ENCODE measurements at places on chromosomes 4 and X.

GRCh38 chr4:72022553-72022952 is 9.2 kb upstream of the NPFFR2 start:
- no peak for DNase-seq

DNA sequence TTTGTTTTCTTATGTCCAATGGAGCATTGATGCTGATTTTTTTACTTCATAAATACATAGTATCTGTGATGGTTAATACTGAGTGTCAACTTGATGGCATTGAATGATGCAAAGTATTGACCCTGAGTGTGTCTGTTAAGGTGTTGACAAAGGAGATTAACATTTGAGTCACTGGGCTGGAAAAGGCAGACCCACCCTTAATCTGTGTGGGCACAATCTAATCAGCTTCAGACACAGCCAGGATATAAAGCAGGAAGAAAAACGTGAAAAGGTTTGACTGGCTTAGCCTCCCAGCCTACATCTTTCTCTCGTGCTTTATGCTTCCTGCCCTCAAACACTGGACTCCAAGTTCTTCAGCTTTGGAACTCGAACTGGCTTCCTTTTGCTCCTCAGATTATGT is 230.6 kb upstream of the SPRY1 start:
- no peak for DNase-seq

- DNase-seq = no peak
Measured at GRCh38 chr4:38120772-38121171, 160.6 kb downstream of the PTTG2 start.

DNA sequence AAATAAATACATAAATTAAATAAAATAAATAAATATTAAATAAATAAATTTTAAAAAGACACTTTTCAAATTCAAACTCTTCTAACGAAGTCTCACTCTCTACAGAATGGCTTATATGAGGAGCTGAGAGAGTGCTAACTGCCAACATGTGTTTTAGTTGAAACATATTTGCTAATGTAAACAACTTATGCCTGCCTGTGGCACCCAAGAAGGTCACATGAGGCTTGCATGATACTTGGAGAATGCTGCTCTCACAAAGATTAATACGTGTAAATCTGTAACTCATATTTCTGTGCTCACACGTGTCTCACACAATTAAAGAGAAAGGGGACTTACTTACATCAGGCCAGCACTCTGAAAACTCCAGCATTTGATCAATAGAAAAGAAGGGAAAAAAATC is 43.2 kb upstream of the PITX2 start:
- DNase-seq = no peak

DNA sequence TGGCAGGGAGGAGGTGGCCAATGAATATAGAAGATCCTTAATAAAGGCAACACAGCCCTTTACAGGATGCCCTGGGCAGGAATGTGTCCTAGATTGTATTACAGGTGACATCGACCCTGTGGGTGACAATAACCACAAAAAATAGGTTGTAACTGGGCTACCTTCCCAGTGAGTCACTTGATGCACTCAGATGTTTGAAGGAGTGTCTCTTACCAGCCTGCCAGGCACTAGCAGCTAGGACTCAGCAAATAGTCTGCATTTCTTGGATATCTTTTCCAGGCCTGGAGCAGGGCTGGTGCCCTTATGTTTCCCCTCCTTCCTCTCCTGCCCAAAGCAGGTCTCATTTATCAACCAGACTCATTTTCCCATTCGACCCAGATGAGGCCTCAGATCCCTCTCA is 50.9 kb upstream of the TMEM164 start:
- no peak for DNase-seq

GRCh38 chr4:168070903-168071302 is 21.4 kb upstream of the ANXA10 start:
- no peak for DNase-seq

DNA sequence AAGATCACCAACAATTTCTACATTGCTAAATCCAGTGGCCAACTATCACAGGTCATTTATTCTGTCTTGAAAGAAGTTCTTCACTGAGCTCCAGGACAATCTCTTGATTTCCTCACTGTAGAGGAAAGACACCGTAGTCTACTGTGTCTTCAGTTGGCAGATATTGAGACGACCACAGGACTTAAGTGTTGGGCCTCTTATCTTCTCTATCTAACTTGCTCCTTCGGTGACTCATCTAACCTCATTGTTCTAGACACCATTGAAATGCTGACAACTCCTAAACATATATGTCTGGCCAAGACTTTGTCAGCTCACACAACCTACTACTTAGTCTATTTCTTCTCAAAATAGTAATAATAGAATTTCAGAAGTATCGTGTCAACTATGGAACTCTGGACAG is 425.8 kb downstream of the ARAP2 start:
- DNase-seq = no peak

GRCh38 chr4:65391814-65392213 is 278.5 kb downstream of the EPHA5 start:
- DNase-seq = no peak

- no peak for DNase-seq
Measured at GRCh38 chrX:83022020-83022419, 486.1 kb upstream of the POU3F4 start.

DNA sequence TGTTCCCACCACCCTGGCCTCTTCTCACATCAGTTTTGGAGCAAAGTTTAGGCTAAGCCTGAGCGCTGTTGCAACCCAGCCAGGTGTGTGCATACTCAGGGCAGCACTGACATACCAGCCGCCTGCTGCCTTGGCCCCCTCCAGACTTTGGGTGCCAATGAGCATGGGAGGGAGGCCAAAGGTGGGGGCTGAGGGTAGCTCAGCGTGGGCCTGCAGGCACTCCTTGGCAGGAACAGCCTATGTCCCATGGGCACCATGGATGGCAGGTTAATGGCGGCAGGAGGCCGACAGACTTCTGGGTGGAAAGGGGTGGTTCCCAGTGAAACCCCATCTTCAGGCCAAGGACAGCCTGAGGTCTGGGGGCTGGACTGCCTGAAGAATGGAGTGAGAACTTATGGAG is 462.2 kb downstream of the ADGRL3 start:
- no peak for DNase-seq

DNA sequence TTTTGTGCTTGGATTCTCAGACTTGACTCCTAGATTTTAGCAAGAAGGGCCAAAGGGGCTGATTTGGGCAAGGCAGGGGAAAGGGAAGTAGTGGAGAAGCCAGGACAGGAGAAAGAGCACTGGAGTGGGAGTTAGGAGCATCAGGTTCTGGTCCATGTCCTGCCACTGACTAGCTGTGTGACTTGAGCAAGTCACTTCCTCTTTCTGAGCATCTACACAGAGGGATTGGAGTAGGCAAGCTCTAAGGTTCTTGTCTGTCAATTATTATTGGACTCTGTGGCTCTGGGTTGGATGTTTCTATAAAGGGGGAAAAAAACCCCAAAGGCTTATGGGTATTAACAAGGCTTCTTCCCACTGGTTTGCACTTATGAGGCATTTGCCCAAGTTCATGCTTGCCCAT is 24.4 kb downstream of the PLAC1 start:
- no peak for DNase-seq

- DNase-seq = no peak
Measured at GRCh38 chrX:19865567-19866363, 21.6 kb downstream of the SH3KBP1 start.

DNA sequence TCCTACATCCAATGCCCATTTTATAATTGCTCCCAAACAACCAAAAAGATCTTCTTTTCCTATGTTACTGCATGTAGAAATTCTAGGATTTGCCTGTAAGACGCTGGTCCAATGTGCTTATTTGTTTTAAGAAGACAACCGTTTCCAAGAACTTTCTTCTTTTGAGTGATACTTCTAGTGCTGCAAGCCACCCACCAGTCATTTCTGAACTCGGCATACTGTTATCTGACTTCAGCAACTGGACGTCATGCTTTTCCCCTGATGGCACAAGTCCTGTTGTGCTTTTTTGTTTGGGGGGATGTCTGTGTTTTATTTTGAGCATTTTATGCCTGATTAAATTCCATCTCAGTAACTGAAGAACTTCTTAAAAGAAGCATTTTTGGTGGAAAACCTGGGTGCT is 16.0 kb upstream of the RAP1GDS1 start:
- DNase-seq = no peak

- DNase-seq = no peak
Measured at GRCh38 chr4:86626066-86626465, 32.0 kb downstream of the PTPN13 start.

GRCh38 chr4:61301271-61301670 is 101.1 kb downstream of the ADGRL3 start:
- DNase-seq = no peak

- no peak for DNase-seq
Measured at GRCh38 chrX:16930392-16930791, 16.1 kb upstream of the REPS2 start.

GRCh38 chr4:83599183-83599582 is 63.3 kb downstream of the GPAT3 start:
- no peak for DNase-seq

DNA sequence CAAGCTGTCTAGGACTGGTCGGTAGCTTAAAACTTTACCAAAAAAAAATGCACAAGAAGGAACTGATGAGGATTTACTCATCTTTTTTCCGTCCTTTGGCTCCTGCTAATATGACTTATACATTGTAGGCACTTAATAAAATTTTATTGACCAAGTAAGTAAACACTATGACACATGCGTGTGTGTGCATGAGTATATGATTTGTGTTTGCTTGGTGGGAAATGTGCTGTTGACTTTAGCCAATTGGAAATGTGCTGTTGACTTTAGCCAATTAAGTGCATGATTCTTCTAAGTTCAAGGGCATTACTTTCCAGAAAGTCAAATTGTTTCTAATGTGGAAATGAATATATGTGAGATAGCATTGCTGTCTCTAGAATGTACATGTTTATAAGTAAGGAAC is 78.3 kb downstream of the FIP1L1 start:
- DNase-seq = no peak

- no peak for DNase-seq
Measured at GRCh38 chr4:156931267-156931666, 40.3 kb downstream of the PDGFC start.

DNA sequence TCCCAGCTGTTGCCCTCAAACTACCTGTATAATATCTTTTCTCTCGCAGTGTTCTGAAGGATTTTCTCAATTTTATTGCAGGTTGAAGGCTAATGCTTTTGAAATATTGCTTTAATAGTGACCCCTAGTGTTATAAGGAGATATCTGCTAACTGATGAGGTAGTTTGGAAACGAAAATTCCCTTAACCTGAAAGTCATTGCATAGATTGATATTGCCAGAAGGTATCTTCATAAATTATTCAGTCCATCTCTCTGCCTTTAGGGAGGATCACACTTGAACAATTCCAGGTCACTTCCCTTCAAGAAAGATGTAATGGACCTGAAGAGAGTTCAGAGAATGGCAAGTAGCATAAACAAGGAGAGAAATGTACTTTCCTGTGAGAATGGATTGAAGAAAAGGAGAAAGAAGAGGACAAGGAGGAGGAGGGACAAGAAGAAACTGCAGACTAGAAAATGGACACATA is 44.1 kb downstream of the TIGD4 start:
- peak; percentile 44 for DNase-seq

GRCh38 chrX:111831343-111831742 is 44.6 kb upstream of the TRPC5OS start:
- DNase-seq = no peak

DNA sequence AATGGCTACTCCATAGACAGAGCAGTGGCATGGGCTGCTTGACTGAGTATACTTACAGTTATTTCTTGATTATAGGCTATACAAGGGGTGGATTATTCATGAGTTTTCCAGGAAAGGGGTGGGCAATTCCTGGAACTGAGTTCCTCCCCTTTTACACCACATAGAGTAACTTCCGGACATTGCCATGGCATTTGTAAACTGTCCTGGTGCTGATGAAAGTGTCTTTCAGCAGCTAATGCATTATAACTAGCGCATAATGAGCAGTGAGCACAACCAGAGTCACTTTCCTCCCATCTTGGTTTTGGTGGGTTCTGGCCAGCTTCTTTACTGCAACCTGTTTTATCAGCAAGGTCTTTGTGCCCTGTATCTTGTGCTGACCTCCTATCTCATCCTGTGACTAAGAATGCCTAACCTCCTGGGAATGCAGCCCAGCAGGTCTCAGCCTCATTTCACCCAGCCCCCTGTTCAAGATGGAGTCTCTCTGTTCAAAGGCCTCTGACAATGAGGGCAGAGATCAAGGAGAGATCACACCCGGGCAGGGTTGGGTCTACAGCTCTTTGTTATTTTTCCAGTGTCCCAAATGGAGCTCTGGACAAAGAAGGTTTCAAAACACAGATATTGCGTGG is 468.4 kb upstream of the PRKX start:
- DNase-seq = no peak

DNA sequence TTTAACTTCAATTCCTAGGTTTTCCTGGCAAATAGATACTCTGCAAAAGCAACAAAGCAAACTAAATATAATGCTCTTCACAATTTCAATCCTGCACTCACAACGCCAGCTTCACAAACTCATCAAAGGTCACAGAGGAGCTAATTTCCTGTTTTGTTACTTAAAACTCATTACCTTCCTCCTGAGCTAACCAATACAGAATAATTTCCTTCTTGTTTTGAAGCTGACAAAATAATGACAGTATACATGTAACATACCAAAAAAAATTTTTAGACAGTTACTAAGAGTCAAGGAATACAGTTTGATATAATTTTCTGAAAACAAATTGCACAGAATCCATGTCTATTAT is 17.9 kb downstream of the CNOT6L start:
- DNase-seq = peak; percentile 58

DNA sequence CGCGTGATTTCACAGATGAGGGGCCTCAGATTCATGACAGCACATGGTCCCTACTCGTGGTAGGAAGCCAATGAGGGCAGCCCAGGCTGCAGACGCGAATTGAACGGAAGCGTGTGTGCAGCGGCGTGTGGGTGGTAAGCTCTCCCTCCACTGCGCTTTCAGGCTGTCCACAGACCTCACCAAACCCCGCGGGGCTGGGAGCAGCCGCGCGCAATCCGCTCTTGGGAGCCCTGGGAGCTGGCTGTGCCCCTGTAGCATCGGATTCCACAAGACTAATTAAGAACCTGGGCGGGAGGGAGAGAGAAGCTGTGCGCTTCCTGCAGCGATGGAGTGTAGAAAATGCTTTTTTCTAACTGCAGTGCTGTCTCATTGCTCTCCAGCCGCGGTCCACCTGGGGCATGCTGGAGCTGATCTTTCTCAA is 134.9 kb downstream of the STOX2 start:
- no peak for DNase-seq

- DNase-seq = no peak
Measured at GRCh38 chrX:132034648-132035047, 11.5 kb downstream of the STK26 start.

DNA sequence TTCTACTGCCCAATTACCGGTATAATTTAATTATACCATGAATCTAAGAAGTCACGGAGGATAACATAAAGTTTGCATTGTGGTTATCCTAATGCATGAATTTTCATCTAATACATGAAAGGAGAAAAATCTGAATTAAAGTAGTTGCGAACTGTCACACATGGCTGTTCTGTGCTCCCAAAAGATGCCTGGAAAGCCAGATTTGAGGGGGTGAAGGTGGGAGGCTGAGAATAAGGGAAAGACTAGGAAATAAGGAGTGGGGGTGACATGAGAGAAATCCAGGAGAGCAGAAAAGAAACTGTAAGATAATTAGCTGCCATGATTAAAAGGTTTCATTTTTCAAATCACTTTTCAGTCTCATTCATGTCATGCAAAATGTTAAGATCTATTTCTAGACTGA is 1582.7 kb downstream of the STIM2 start:
- DNase-seq = no peak

- DNase-seq = no peak
Measured at GRCh38 chr4:83890231-83890630, 354.3 kb downstream of the GPAT3 start.

- DNase-seq = no peak
Measured at GRCh38 chrX:149004936-149005335, 500.2 kb downstream of the IDS start.

Measured in T-helper 2 cell (primary cell).